NCI-H1048 (cell line): ENCODE measurements at places on chromosomes 12 and 14.

- DNase-seq = no peak
Observed at GRCh38 chr14:78412475-78412874, 242.3 kb downstream of the NRXN3 start.

DNA sequence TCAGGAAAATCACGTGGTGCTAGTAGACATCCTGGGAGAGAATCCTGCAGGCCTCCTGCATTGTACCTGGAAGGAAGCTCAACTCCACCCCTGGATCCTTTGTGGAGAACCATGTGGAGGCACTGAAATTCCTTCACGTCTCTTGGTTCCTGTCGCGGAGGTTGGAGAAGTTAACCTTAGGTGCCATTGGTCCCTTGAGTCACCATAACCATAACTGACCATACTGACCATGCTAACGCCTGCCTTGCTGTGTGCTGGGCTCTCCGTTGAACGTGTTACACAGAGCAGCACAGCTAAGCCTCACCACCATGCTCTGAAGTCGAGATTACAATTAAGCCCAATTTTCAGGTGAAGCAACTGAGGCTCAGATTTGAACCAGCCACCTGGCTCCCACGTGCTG is 18.6 kb downstream of the C14orf132 start:
- no peak for DNase-seq

DNA sequence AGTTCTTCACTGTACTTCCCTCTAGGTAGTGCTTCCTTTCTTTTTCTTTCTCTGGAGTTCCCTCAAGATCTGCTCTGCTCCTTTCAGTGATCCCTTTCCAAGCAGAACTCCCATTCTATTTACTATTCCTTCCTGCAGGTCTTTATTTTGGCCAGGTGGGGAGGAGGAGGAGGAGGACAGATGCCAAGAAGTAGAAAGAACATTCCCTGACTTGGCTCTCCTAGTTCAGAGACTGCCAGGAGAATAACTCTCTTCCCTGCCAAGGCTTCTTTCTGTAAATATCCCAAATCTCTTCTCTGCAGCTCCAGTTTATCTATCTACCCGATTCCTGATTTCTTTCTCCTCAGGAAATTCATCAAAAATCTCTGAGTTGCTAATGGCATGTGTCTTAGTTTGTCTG is 229.6 kb upstream of the TMEM260 start:
- DNase-seq = no peak

GRCh38 chr12:510071-510825 is 50.5 kb downstream of the B4GALNT3 start:
- peak; percentile 31 for DNase-seq

DNA sequence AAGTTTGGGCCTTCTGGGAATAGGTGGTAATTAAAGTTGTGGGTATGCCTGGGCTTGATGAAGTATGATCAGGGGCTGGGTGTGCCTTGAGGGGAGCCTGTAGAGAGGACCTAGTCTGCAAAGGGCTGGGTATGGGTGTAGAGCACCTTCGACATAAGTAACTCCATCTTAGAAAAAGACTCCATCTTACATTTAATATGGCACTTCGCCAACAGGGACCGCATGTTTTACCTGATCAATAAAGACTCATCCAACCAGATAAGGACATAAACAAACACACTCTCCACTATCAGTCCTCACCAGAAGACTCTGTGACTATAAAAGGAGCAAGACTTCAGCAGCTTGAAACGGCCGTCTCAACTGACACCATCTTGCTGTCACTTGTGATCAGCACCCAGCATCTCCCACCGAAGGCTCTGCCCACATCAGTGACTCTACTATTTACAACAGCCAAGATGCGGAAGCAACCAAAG is 23.5 kb upstream of the GPR68 start:
- DNase-seq = no peak

DNA sequence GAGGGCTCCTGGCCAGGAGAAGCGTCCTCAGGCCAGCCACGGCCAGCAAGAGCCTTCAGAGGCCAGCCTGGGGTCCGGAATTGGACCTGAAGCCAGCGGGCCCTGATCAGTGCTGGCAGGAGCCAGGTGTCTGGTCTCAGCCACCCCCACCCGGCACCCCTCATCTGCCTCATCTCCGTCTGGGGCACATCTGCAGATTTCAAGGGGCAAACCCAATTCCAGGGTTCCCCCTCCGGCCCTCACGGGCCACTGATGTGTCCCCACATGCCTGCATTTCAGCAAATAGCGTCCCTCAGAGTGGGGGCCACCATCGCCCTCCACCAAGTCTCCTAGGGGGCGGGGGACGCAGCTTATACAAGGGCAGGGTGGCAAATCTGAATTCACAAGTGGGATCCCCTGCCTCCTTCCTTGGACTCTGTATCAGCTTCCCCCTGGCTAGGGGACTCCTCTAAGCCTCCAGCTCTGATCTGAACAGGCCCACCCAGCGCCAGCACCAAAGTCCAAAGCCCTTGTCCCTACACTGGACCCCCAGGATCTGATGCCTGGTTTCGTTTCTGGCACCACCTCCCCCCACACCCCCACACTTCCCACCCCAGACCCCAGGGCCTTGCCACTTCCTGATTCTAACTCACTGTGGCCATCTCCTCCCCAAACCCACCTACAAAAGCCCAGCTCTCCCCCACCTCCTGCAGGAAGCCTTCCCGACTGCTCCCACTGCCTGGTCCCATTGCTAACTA is 10.1 kb downstream of the TMEM179 start:
- no peak for DNase-seq

- no peak for DNase-seq
Observed at GRCh38 chr12:2084553-2085296, 31.9 kb downstream of the CACNA1C start.

DNA sequence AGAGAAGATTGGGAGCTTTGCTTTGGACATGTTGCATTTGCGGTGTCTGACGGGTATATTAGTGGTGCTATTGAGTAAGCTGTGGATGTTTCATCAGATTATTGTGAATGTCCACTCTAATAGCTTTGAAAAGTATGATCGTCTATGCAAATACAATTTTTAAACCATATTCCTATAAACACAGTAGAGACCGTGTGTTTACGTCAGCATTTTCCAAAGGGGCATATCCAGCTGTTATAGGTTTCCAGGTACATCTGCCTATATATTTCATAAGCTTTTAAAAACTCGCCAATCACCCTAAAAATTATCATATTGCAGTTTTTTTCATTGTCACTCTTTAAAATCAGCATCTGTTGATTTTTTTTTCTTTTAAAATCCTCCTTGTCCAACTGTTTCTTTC is 91.7 kb downstream of the NKX2-1 start:
- DNase-seq = no peak

DNA sequence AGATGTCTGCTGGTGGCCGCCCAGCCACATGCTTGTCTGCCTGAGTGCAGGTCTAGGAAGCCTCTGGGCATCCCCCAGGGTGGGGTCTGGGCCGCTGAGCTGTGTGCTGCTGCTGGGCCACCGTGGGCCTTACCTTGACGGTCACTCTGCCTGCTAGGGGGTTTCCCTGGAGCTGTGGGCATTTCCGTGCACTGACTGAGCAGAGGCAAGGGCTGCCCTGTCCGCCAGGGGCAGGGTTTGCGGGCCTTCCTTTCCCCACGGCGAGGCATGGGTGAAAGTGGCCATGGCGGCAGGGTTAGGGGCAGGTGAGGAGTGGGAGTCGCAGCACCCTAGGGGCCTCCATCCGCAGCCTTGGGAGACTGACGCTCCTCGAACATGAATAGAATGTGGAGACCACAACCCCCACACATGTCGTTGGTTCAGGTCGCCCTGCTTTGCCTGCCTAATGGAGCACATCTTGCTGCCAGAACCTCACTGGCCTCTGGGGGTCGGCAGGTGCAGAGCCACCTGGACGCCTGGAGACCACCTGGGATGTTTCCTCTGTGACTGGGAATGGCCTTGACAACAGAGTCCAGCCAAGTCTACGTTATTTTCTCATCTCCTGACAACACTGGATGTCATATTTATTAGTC is 2.5 kb downstream of the ZBTB42 start:
- DNase-seq = no peak

DNA sequence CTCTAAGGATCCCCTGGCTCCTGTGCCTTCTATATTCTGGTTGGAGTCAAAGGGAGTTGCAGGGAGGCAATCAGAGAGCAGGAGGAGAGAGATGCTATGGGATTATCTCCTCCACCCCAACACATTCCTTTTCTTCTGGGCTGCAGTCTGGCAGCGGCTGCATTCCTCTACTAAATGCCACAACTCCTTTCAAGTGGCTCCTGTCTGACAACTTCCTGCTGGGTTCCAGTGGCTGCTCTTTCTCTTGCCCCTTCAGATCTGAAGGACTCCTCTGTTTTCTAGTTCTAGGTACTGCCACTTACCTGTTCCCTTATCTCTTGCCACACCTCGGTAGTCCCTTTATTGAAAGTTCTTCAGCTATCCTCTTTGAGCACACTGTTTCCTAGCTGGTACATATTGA is 425.0 kb downstream of the SNAPC1 start:
- DNase-seq = no peak

DNA sequence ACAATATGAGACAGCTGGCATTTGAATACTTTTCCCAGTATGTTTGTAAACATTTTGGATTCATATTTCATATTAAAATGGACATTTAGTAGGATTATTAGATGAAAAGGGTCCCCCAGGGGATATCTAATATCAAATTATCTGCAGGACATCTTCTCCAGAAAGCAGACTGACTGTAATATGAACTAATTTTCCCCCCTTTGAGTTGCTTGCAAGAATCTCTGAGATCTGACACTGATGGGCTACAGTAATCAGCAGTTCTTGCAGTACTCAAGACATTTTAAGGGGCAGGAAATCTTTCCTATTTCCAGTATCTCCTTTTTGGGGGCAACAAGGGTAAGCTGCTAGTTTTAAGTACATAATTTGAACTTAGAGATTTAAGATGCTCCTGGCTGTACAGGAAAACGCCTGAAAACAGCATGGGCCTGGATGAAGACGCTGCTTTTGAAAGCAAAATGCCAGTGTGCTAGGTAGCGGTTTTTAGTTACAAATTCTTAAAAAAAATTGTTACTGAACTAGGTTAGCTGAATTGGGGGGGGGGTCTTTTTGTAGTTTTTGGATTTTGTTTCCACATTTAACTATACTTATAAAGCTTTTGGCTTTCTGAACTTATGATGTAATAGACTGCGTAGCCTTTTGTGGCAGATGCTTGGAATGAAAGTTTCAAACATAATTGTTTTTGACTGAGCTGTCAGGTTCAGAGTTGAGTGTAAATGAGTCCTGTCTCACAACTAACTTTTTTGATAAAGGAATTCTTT is 2.2 kb downstream of the FRMD6 start:
- DNase-seq = no peak

DNA sequence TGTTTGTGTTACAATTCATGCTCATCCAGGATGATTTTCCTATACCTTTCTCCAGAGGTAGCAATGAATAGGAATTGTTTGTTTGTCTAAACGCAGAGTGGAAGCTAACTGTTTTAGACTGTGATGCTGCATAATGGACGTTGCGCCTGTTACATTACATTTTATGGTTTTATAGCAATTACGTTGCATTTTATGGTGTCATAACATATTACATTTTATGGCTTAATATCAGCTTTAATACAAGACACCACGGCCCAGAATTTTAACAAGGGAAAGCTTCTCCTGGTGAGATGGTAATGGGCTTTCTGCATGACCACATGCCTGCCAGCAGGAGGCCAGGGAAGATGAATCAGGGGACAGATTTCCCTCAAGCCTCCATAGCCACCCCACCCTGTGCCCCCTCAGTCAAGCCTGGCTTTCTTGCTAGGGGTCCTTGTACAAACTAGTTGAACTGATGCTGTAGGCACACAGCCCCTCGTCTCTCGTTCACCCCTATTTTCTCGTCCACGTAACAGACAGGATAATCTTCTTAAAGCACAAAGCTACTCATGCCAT is 56.5 kb downstream of the HSPB8 start:
- DNase-seq = no peak

GRCh38 chr14:35883677-35884293 is 57.6 kb downstream of the BRMS1L start:
- DNase-seq = no peak

DNA sequence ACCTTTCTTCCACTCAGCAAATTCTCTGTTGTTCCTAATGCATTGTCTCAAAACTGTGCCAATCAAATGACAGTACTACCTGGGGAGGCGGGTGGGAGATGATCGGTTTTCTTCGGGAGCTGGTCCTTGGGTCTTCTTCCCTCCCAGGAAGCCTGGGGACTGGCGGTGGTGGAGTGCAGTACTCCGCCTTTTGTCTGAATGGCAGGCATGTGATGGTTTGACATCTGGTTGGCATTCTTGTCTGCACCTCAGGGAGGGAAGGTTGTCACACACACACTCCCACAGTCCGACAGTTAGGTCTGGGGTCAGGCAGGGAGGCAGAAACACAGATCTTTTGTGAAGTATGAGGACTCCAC is 114.8 kb downstream of the SNAPC1 start:
- DNase-seq = no peak

DNA sequence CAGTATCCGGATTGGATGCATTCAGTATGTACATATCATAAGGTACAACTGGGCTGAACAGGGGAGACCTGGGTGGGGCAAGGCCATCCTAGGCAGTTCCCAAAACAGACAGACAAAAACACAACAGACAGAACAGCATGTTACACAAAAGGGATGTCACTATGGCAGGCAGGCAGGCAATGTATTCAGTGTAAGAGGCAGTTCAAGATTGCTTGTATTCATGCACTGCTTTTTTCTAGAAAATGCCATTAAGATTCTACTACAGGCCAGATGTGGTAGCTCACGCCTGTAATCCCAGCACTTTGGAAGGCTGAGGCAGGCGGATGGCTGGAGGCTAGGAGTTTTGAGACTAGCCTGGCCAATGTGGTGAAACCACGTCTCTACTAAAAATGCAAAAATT is 3.5 kb downstream of the TBPL2 start:
- no peak for DNase-seq

DNA sequence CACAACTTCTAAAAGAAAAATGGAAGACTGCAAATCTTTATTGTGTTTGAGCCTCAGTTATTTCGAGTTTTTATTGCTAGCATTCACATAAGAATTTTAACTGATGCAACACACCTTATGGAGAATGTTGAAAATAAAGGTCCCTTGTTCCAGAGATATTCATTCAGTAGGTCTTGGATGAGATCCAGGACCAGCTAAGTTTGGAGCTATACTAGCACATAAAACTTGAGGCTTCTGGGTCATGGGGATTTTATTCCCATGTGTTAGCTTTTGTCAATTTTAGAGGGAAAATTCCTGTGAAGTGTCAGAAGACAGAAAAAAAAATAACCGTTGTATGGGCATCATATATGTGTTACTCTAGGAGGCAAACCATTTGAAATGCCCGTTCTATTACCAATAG is 693.2 kb upstream of the MIS18BP1 start:
- DNase-seq = no peak

DNA sequence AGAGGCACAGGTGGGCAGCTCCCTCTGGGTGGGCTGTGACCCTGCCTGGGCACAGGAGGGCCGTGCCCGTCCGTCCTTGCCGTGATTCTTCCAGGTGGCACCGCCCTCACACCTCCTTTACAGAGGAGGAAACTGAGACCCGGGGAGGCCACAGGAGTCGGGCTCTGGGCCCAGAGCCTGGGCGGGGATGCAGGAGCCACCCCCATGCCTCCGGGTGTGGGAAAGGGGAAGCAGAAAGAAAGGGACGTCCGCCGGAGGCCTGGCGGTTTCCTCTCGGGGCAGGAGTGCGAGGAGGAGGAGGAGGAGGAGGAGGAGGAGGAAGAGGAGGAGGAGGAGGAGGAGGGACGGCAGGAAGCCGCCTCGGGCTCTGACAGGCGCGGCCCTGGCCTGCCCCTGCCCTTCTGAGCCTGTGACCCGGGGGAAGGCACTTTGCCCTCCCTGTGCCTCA is 23.0 kb downstream of the SH2B3 start:
- no peak for DNase-seq
